ENCODE measurements at places on chromosomes 7 and 10.

GRCh38 chr10:60990663-60991062 lies 46.7 kb upstream of the RHOBTB1 start:
- no peak for DNase-seq

GRCh38 chr10:42380926-42381547 lies 257.3 kb downstream of the ZNF33B start:
- DNase-seq = no peak

- no peak for DNase-seq
Measured at GRCh38 chr10:44910602-44911001, 535 bp upstream of the TMEM72 start.

DNA sequence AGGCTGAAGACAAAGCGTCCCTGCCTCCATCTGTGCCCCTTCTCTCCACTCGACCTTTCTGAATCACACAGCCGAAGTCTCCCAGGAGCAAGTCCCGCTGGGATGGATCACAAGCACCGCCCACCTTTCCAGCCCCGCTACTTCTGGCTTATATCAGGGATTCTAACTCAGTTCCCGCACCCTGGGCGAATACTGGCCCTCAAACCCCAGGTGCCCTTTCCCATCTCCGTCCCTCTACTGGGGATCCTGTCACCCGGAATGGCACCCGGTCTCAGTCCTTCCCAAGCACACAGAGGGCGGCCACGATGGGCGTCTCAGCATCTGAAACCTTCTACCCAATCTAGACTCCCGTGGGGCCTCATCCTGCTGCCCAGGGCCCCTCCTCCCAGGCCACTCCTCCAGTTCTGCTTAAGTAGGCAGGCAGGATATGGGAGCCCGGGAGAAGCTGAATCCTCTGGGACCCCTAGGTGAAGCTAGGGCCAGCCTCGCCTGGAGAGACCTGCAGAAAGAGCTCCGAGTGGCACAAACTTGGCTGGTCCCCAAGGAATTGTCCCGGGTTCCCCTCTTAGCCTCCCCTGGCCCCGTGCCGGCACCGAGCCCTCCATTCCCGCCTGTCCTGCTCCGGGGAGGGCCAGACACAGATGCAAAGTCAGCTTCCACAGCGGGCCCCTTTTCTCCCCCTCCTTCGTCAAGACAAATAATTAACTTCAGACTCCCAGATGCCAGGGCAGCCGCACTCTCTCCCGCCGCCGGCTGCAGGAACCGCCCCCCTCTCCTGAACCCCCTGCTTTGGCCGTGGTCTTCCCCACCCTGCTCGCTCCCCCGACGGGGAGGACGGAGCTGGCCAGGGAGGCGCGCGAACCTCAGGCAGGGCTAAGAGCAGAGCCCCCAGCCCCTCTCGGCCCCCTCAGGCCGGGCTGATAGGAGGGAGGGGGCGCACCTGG lies 612 bp downstream of the KCP start:
- no peak for DNase-seq

GRCh38 chr7:27165996-27166530 lies 726 bp upstream of the HOXA9 start:
- no peak for DNase-seq

GRCh38 chr10:92970301-92971070 lies 90.1 kb upstream of the CYP26C1 start:
- DNase-seq = no peak

DNA sequence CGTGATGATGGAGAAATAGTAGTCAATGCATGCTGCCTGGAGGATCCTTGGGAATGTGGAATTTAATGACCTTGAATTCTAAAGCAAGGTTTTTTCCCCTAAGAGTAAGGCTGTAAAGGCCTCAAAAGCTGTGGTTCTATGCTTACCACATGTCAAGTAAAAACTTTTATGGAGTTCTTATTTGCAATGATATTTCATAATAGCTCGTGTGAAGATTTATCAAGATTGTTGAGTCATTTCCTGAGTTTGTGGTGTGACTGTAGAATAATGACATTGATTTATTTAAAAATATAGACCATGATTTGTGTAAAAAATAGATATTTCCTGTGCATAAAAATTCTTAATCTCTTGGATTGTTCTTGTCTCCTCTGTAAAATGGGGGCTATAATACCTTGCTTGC lies 67.5 kb upstream of the SORCS1 start:
- no peak for DNase-seq

GRCh38 chr10:11434324-11434723 lies 177.1 kb downstream of the USP6NL start:
- no peak for DNase-seq

DNA sequence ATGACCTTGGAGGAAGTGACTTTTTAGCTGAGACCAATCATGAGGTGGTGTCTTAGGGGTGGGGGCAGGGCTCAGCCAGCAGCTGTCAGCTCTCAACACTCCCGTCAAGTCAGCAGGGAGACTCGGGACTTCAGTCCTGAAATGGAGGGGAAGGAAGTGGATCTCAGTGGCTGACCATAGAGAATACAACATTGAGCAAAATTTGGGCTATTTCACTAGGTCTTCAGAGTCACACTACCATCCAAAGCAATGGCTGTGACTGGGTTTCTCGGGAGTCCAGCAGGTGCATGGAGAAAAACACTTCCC lies 16.8 kb upstream of the GIMAP6 start:
- no peak for DNase-seq

- no peak for DNase-seq
Measured at GRCh38 chr7:128947854-128948253, 10.1 kb downstream of the IRF5 start.

DNA sequence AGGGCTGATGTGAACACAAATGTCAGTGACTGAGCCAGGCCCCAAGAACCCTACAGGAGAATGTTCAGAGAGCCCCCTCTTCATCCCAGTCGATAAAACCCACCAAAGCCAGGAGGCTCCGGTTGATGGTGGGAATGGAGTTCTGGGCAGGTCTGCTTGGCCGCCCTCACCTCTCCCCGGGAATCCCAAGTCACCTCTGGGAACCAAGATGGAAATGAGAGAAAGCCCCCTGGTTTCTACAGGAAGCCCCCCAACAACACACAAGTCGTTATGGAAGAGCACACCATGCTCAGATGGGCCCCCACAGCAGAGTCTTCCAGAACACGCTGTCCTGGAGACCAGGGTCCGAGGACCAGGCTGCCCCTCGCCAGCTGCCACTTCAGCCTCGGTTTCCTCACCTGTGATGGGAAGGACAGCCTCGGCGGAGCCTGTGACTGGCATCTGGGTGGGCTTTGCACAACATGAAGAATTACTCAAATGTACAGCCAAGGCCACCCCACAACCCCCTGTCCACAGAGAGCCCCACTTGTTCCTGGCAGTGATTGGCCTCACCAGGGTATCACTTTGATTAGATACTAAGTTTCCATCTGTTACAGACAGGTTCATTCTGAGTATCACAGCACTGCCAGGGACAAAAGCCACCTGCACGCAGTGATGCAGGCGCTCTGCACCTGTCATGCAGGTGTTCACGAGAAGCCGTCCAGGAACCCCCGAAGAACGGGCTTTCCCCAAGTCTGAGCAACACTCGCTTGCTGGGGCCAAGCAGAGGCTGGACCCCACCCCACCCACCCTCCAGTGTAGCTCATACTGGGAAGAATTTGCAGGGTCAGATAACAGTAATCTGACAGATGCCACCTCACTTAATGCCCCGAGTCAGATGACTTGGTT lies 57.6 kb downstream of the MKI67 start:
- no peak for DNase-seq

GRCh38 chr7:95095966-95096540 lies 188.7 kb downstream of the PPP1R9A start:
- no peak for DNase-seq

DNA sequence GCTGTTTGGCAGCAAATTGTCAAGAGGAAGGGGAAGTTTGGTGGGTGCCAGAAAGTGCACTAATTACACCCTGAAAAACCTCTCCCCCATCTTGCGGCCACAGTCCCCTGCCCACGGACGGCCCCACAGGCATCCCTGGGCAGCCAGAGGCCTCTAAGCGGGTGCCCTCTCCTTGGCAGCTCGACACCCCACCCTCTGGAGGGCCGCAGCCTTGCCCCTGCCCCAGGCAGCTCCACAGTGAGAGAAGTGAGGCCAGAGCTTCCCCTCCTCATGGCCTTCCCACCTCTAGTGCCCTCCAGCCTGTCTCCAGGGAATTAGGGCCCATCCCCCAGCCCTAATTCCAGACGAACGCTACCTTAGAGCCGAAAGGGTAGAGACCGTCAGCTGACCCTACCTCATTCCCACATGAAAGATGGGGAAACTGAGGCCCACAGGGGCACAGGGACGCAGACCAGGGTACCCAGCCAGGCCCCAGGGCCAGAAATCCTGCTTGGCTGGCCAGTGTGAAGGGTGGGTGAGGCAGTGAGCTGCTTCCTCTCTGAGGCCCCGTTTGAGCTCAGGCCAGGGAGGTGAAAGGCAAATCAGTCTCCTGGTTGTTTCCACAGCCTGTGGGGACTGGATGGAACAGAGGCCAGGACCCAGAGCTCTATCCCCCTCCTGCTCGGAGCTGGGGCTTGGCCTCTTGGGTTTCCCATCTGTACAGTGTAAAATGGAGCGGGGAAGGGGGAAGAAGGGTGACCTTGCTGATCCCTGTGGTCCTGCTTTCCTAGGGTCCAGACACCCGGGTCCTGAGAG lies 10.0 kb downstream of the ZCCHC24 start:
- DNase-seq = no peak

GRCh38 chr7:95549818-95550529 lies 46.3 kb downstream of the PDK4 start:
- DNase-seq = no peak

DNA sequence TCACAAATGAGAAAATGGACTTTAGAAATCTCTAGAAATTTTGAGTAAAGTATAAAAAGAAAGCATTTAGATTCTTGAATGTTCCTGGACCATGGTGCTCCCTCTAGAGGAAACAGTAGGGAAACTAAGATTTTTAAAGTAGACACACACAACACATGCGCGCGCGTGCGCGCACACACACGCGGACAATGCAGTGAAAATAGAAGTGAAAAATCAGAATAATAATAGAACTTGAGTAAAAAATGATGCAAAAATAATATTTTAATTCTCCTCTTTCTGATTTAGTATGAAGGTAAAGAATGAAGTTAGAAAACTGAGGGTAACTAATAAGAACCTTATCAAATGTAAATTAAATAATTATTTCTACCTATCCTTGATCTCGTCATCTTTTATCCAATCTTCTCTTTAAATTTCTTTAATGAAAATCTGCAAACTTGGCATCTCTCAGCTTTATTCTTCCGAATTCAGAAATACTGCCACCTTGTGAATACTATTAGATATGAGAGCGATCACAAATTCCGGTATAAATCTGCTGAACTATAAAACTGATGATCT lies 117.0 kb upstream of the AMPH start:
- no peak for DNase-seq

- DNase-seq = no peak
Measured at GRCh38 chr7:158473946-158474345, 113.7 kb downstream of the PTPRN2 start.

DNA sequence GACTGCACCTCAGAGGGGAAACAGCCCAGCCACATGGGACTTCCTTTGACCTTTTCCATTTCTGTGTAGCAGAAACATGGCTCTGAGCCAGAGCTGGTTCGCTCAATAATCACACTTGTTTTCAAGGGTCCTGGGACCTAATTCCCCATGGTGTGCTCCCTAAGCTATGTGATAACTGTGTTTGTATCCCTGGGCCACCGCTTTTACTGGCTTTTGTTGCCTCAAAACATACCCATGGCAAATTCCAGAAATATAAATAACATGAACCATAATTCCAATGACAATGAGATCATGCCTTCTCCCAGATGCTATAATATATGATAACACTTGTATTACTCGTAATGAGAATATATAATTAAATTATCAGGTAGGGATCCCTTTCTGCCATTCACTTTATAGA lies 196.4 kb downstream of the GFRA1 start:
- DNase-seq = no peak

DNA sequence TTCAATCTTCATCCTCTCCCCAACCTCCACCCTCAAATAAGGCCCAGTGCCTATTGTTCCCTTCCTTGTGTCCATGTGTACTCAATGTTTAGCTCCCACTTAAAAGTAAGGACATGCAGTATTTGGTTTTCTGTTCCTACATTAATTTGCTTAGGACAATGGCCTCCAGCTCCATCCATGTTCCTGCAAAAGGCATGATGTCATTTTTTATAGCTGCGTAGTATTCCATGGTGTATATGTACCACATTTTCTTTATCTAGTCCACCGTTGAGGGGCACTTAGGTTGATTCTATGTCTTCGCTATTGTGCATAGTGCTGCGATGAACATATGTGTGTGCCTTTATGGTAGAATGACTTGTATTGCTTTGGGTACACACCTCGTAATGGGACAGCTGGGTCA lies 7.2 kb upstream of the NEUROG3 start:
- no peak for DNase-seq

DNA sequence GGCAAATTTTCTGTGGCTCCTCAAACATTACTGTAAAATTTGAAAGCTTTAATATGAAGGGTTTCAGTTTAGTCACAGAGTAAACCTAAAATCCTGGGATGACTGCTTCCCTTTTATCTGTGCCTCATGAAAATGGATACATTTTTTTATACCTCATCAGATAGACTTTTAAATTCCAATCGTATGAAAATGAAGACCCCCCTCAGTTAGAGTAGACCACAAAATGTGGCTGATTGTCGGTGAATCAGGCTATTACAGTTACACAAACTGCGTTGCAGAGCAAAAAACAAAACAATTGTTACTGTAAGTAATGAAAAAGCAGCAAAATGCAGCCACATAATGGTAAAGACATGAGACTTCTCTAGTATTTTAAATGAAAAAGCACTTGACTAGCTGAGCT lies 296.2 kb downstream of the CNTNAP2 start:
- DNase-seq = no peak

- no peak for DNase-seq
Measured at GRCh38 chr7:128833148-128833945, 3.1 kb downstream of the FLNC start.

- DNase-seq = no peak
Measured at GRCh38 chr7:127959770-127960169, 71.5 kb downstream of the LRRC4 start.

DNA sequence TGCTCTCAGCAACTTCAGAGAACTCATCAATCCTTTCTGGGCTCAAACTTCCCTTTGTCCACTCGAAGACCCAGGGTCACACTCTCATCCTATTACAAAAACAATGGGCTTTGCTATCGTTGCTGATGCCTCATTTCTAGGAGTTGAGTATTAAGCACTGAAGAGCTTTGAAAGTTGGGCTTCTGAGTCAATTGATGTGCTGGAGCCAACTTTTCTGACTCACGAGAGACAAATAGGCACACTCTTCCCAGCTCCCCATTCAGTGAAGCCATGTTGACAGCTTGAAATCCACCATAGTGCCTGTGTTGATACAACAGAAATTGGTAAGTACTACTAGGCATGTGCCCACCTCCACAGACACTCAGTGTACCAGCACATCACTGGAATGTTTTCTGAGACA lies 97.5 kb upstream of the PRSS58 start:
- no peak for DNase-seq

GRCh38 chr7:128770233-128770632 lies 5.4 kb downstream of the OPN1SW start:
- no peak for DNase-seq

GRCh38 chr7:77428777-77429231 lies 12.7 kb upstream of the GSAP start:
- DNase-seq = no peak

- DNase-seq = no peak
Measured at GRCh38 chr10:128929767-128930166, 537.3 kb upstream of the MGMT start.

GRCh38 chr10:75239096-75239790 lies 3.5 kb upstream of the COMTD1 start:
- no peak for DNase-seq

GRCh38 chr7:112296432-112296831 lies 89.9 kb downstream of the ZNF277 start:
- DNase-seq = no peak

- no peak for DNase-seq
Measured at GRCh38 chr7:99008921-99009530, 130.7 kb downstream of the TRRAP start.

Data from cerebellar nuclear complex (tissue), 1 donor.